Thoracic aorta endothelial cell (primary cell): ENCODE measurements at places on chromosomes 2 and 18. TPM values are rescaled to one million over a fixed set of nuclear protein-coding genes. Genes with fewer than 3 reads are reported as not detected.

The DYSF gene
- total RNA-seq: 122 and 135 TPM in 2 replicates

The MARCHF4 gene
- total RNA-seq: 9.6 and 10.9 TPM in 2 replicates

The DSEL gene
- 8.4 and 14.6 TPM in 2 replicates for total RNA-seq

The CXCR1 gene
- not detected in 2 replicates for total RNA-seq

The BCL2 gene
- 2.5 and 2.6 TPM in 2 replicates for total RNA-seq

The FAM210A gene
- total RNA-seq: 27.9 and 28.6 TPM in 2 replicates

The NEB gene
- 1.2 and 1.3 TPM in 2 replicates for total RNA-seq

The NAT8 gene
- total RNA-seq: not detected in 2 replicates

The INHA gene
- total RNA-seq: not detected in 2 replicates

The KIAA2012 gene
- not detected in 2 replicates for total RNA-seq
